ENCODE measurements at places on chromosomes 1 and 21.

GRCh38 chr1:84598418-84598817, 24.2 kb upstream of the CTBS start:
- DNase-seq, result no peak

DNA sequence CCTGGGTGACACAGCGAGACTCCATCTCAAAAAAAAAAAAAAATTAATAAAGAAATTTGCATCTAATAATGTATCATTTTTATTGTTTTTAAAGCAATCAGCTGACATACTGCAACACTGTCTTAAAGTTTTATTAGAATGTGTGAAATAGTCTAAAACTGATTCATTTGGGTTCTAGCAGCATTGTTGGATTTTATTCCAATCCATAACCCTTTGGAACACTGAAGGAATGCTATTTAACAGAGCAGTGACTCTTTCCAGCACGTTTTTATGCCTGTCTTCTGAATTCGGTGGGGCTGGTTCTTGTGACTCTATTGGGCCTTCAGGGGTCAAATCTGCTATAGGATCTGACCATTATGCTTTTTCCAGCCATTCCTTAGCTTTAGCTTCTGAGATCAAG, 18.2 kb upstream of the FMO4 start:
- DNase-seq, result no peak

GRCh38 chr1:189117072-189117770, 1360.4 kb downstream of the BRINP3 start:
- DNase-seq, result no peak

- DNase-seq, result no peak
Observed at GRCh38 chr1:225863167-225863566, 19.0 kb downstream of the TMEM63A start.

DNA sequence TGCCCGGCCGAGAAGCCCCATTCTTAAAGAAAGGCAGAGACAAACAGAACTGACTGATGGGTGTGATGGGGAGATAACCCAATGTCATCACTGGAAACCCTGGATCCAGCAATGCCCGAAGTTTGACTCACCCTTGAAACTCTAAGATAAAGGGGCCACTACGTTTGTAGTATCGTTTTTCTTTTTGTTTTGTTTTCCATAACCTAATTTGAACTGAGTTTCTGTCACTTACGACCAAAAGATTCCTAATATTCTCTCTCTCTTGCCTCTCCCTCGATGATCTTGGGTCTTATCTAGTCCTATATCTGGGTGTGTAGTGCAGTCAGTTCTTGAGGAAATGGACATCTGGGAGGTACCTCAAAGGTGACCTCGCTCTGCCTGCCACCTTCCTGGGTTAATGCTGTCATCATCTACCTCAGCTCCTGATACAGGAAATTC, 57.8 kb upstream of the ID3 start:
- DNase-seq, result no peak

- no peak for DNase-seq
Observed at GRCh38 chr21:43712268-43712942, 6.5 kb upstream of the PDXK start.

GRCh38 chr1:193919827-193920226, 733.4 kb upstream of the B3GALT2 start:
- DNase-seq, result no peak

GRCh38 chr1:181033799-181034451, at the start of gene MR1:
TSS of gene MR1 (plus strand) at chr1:181033983. CDS start at chr1:181034008, 25 bp downstream.
- peak; percentile 92 for DNase-seq

DNA sequence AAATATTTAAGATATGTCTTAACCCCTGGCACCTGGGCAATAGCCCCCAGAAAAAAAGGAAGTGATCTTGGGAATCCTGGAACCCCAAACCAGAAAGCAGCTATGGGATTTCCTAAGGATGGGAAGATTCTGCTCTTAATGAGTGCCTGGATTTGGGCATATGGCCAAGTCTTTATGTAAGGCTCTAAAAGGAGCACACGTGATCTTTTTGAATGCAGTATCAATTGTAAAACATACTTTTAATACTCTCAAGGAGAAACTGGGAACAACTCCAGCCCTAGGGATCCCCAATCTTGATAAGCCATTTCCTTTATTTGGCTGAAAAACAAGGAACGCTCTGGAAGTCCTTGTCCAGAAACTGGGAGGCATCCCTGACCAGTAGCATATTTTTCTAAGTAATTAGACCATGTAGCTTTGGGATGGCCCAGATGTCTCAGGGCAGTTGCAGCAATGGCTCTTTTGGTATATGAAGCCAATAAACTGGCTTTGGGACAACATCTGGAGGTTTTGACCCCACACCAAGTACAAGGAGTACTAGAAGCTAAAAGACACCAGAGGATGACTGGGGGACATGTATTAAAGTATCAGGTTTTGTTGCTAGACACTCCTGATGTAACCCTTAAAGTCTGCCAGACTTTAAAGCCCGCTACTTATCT, 80.9 kb upstream of the KIAA0040 start:
- no peak for DNase-seq

GRCh38 chr21:45103971-45104520, 29.7 kb downstream of the ADARB1 start:
- DNase-seq, result no peak

- no peak for DNase-seq
Observed at GRCh38 chr1:78892260-78892840, 114.2 kb downstream of the ADGRL4 start.

Measured in cerebellum (tissue), 4 donors.